Kidney (tissue), 22 donors: ENCODE measurements at places on chromosomes 7 and 10. TPM values are rescaled to one million over a fixed set of nuclear protein-coding genes. Genes with fewer than 3 reads are reported as not detected.

DNA sequence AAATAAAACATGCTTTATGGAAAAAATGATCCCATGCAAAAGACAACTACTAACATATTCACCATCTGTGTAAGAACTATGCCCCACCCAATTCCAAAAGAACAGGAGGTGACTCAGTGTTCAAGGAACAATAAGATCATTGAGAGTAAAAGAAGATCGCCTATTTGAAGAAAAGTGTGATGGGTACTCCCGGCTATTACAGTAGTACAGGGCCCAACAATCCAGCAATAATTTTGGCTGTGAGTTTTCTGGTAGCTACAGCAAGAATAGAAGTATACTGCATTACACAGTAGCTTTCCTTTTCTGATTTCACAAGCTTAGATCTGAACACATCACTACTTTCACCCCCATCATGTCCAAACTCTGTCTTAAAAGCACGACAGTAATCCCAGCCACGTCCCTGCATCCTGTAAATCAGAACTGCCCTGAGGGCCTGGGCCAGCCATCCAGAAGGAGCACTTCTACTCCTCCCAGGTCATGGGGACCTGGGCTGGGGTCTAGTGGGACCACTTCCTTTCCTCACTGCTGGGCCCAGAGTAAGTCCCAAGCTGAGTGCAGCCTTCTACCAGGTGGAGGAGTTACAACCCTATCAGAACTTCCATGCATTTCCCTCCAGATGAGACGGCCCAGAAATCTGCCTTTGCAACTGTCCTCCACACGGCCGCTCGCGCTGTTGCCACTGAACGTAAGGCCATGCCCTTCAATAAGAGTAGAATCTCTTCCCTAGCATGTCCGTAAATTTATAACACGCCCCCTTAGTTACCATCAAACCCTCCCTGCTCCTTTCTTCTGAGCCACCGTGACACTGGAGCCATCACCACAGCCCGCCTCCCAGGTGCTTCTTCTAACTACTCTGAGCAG is 7.9 kb downstream of the ESYT2 start:
- no peak for DNase-seq

- no peak for DNase-seq
Observed at GRCh38 chr7:8109196-8110022, 140.8 kb downstream of the GLCCI1 start.

The SFMBT2 gene
- 15.3 TPM for total RNA-seq

GRCh38 chr7:80128918-80129317 is 5.7 kb upstream of the GNAI1 start:
- no peak for DNase-seq

The TRIM74 gene
- total RNA-seq = 1.3 TPM

The PIP gene
- 0.47 TPM for total RNA-seq

DNA sequence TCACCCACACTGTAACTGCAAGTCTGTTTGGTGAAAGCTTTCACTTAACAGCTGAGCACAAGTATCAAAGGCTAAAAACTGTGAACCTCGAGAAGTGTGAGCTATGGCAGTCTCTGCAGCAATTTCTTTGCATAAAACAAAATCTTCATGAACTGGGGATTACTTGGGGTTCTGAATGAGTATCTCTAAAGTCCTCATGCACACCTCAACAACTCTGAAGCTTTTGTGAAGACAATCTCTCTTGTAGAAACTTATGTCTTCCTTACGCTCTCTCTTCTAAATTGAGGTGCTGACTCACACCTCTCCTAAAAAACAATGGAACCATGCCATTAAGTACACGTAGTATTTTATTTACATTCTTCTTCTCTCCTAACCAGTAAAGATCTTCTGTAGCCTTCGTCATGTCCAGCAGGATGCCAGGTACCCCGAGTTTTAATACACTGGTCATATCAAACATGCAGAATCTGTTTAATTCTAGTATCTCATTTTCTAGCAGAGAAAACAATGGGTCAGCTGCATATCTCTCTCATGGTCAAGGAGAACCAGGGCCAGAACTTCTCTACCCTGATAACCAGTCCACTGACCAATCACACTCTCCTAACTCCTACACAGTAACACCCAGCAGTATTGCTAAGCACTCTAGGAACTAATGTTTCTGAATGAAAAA is 76.9 kb downstream of the UBE2H start:
- no peak for DNase-seq

The NUB1 gene
- total RNA-seq = 51.8 TPM

The PRKAR2B gene
- total RNA-seq = 6.9 TPM

The MET gene
- total RNA-seq = 225 TPM

DNA sequence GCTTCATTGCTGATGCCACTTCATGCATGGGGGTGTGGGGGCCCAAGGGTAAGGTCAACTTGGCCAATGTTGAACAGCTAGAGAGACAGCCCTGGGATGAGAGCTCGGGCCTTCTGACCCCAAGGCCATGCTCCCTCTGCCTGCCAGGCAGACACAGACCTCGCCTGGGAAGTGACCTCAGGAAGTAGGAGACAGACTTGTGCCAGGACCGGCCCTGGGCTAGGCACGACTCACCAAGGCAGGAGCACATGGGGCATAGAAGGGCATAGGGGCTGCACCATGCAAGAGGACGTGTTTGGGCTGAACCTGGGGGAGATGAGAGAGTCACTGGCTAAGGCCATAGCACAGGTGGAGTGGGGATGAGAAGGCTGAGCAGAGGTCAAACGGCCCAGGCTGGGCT is 27.1 kb downstream of the ZCCHC24 start:
- peak; percentile 41 for DNase-seq

The MEOX2 gene
- 1.2 TPM for total RNA-seq

DNA sequence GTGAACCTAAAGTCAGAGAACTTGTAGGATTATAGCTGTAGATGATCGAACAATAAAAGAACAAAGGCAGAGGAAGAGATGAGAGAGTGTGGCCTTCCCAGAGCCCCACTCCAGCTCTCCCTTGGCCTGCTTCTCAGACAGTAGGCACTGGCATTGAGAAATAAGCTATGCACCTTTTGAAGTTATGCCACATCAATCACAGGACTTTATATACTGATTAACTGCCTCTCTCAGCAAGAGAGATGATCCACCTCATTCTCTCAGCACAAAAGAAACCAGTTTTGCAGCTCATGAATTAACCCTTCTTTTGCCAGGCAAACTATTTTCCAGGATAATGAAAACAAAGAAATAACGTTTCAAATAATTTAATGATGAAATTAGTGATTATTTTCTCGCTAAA is 22.0 kb upstream of the CTTNBP2 start:
- no peak for DNase-seq

The FAM25A gene
- not detected for total RNA-seq

GRCh38 chr10:46549171-46550075 is 7.0 kb downstream of the GPRIN2 start:
- peak; percentile 59 for DNase-seq

The MYL10 gene
- not detected for total RNA-seq

DNA sequence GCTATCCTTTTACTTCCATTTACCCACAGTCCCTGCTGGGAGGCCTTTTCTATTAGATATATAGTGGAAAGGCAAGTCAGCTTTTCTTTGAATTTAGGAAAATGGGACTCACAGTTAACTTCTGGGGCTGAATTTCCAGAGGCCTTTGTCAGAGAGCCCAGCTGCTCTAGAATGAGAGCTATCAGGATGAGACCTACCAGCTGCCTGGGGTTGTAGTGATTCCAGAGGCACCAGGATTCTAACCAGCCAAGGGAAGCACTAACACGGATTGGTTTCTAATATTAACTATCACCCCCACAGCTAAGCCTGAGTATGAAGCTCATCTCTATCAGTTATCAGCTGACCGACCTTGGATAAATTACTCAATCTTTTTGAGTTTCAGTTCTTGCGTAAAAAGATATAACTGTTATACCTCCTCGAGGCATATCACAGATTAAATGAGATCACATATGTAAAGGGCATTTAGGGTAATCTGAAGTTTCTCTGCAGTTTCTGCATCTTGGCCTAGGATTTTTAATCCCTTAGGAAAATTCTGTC is 56.6 kb upstream of the CALD1 start:
- DNase-seq = no peak

The C10orf105 gene
- 0.35 TPM for total RNA-seq
